ENCODE measurements at places on chromosomes 13 and 19. TPM values are rescaled to one million over a fixed set of nuclear protein-coding genes. Genes with fewer than 3 reads are reported as not detected.

GRCh38 chr13:76894401-76895110, 8.4 kb upstream of the KCTD12 start:
- no peak for DNase-seq

DNA sequence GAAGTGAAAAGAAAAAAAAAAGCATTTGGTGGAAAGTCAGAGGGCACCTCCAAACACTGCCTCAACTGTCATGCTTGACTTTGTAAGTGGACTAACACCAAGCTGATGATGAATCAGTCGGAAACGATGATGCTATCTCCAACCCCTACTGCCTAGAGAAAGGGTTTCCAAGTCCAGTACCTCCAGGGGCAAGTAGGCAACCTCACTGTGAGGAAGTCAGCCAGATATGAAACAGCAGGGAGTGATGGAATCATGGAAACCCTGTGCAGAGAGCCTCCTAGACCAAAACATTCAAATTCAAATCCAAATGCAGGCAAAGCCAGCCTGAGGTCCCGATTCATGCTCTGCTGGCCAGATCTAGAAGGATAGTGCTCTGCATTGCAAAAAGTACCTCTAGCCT, 100.9 kb upstream of the SERP2 start:
- DNase-seq: no peak

DOCK6 gene
- 67.7 TPM for polyA plus RNA-seq

DNA sequence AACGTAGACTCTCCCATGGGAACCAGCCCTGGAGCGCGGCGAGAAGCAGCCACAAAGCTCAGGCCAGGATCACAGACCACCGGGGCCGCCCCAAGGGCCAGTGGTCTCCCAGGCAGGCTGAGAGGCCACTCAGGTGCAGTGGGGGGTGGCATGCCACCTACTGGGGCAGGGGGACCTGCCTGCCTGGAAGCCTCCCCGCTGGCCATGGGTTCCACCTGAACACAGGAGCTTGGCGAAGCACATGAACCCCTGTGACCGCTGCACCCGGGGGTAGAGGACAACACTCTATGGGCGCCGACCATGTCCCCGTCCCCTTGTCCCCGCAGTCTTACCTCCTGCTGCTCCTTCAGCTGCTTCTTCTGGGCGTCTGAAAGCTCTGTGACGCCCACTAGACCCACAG, 6.8 kb upstream of the TM6SF2 start:
- no peak for DNase-seq

DNA sequence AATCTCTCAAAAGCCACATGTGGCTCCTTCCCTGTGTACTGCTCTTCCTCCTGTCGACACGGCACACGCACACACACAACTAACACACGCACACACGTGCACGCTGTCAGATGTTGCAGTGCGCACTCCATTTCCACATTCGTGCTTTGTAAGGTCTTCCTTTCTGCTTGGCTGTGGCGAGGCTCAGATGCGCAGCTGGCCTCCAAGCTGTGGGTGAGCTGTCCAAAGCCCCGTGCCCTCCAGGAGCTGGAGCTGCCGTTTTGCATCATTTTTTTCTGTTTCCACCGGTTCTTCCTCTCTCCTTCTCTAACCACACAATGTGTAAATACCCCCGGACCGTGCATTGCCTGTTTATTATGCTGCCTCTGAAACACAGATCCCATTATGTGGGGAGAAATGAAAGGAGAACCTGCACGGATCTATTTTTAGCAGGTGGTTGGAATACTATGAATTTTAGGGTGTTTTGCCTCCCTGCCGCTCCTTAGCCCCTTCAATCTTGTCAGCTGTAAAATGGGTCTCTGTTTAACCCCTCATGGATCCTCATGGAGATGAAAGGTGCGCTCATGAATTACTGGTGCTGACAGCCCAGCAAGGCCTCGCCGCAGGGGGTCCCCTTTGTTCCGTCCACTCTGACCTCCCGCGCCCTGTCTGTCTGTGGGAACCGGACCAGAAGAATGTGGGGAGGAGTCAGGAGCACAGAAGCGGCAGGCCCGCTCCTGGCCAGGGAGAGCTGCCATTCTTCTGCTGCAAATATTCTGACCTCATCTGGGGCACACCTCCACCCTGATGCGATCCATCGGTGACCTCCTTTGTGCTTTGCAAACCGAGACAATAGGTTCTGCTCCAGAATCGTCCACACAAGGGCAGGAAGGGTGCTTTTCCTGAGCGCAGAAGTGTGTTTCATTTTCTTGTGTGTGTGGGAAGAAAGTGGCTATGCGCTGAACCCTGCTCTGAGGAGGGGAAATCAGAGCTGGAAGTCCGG, 137.7 kb downstream of the SOX1 start:
- no peak for DNase-seq

DNA sequence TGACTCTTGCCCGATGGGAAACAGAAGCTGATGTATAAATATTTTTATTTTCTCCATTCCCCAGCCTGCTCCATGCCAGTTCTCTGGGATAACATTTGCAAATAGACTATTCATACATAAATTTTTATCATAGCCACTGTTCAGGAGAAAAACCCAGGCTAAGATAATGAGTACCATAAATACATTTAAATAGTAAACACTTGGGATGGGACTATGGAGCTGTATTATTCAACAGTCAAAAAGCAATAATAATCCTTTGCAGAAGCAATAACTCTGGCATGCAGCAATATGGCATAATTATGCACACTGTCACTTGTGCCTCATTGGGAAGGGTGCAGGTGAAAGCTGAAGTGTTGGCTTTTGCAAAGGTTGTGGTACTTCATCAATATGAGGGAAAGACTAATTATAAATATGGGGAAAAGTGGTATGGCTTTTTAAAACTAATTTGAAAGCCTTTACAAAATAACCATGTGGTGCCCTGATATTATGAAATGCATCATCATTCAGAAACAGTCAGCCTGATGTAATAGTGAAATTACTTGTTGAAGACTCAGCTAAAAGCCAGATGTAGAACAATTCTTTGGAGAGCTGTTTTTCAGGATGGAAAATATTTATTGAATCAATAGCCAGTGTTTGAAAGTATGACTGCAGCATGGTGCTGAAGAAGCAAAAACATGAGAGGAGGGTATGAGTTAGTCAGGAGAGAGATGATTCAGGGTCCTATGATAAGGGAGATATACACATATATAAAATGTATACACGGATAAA, 2476.7 kb downstream of the PCDH9 start:
- no peak for DNase-seq

DNA sequence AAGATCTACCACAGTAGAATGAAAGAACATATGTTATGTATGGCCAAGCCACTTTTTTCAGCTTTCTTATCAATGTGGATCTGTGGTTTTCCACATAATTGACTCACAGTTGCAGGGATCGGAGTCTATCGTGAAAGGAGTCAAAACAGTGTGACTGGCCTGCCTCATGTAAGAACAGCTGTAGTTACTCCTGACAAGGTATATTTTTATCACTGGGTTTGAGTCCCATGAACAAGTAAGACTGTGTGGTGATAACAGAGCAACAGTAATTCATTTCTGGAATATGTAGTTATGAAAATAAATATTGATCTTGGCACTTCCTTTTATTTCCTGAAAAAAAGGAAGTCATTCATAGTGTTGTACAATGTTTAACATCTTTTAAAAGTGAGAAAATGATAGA, 416.6 kb downstream of the KLF12 start:
- DNase-seq: no peak

GRCh38 chr19:57057036-57057686, 62.6 kb upstream of the USP29 start:
- peak; percentile 94 for DNase-seq

DNA sequence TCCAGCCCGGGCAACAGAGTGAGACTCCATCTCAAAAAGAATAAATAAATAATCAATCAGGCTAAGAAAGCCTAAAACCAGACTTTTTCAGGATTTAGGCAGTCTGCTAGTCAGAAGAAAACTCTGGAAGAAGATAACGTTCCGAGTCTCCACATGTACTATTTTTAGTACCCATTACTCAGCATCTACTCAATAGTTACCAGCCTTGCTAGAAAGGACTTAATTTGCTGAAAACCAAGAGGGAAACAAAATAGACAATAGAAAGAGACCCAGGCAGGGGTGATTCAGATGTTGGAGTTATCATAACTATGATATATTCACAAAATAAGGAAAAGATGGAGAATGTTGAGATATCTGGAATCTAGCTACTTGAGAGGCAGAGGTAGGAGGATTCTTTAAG, 3.6 kb upstream of the LIN7B start:
- no peak for DNase-seq

CCL25 gene
- polyA plus RNA-seq: 0.33 TPM

NTN5 gene
- 1.5 TPM for polyA plus RNA-seq

- no peak for DNase-seq
These were observed 1543.0 kb downstream of the SLITRK5 start for GRCh38 chr13:89214185-89214584.

SMAD9 gene
- polyA plus RNA-seq: 29.8 TPM

- DNase-seq: no peak
These were observed 232.9 kb downstream of the FOXO1 start for GRCh38 chr13:40433577-40433976.

DNA sequence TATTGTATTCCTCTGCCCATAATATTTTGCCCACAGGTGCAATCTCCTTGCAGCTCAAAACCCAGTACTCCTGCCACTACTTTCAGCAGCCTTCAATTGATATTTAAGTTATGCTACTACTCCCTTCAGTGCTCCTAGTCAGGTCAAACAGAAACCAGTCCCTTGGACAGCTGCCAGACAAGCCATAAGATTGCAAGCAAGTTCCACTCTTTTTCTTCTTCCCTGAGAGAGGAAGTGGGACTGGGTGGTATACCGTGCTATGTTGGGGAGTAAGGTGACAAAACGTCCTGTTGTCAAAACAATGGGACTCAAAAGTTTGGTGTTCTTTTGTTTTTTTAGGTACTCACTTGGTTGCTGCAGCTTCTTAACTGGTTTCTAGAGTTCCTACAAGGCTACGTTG, 63.1 kb upstream of the FRY start:
- DNase-seq: no peak

GRCh38 chr19:22545751-22546150, 88.4 kb upstream of the ZNF492 start:
- peak; percentile 52 for DNase-seq

ZNF613 gene
- 13.7 TPM for polyA plus RNA-seq
